ENCODE measurements at places on chromosomes 1 and 21.

DNA sequence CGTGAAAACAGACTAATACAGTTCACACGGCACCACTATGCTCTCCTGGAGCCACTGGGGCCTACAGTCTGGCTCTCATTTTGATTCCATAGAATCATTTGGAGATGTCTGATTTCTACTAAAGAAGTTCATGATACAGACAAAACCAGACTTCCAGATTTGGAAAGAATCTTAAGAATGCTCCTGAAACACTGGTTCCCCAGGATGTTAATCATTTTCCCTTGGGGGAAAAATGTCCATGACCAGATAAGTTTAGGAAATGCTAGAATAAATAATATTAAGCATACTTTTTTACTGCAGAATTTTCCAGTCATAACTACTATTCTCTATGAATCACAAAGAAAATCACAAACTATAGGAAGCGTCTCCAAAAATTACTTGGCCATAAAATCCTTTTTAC, 63.0 kb upstream of the RGS7 start:
- no peak for DNase-seq

DNA sequence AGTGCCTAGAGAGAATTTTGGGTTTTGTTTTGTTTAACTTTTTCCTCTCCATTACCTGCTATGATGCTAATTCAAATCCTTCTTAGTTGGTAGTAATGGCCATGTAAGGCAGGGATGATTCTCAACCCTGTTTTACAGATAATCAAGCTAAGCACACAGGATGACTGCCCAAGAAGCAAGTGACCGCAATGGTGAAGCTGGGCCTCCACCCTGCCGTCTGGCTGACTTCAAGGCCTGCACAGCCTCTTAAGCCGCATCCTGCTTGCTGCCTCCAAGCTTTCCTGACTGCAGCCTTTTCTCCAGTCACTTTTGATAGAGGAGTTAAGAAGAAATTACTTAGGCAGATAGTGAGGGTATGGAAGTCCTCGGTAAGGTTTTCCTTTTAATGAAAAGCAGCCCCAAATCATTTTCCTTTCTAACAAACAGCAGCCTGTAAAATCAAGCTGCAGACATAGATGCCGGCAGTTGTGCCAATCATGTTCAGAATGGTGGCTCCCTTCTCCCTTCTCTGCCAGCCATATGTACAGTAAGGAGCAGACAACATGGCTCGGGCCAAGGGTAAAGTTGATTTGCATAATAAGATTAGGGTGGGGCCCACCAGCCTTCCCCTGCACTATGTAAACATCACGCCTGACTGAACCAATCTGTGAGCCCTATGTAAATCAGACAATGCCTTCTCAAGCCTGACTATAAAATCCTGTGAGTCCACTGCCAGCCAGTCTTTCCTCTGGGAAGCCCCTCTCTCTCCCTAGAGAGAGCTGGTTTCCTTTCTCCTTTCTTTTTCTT, 8.8 kb upstream of the CTBS start:
- DNase-seq, result no peak

DNA sequence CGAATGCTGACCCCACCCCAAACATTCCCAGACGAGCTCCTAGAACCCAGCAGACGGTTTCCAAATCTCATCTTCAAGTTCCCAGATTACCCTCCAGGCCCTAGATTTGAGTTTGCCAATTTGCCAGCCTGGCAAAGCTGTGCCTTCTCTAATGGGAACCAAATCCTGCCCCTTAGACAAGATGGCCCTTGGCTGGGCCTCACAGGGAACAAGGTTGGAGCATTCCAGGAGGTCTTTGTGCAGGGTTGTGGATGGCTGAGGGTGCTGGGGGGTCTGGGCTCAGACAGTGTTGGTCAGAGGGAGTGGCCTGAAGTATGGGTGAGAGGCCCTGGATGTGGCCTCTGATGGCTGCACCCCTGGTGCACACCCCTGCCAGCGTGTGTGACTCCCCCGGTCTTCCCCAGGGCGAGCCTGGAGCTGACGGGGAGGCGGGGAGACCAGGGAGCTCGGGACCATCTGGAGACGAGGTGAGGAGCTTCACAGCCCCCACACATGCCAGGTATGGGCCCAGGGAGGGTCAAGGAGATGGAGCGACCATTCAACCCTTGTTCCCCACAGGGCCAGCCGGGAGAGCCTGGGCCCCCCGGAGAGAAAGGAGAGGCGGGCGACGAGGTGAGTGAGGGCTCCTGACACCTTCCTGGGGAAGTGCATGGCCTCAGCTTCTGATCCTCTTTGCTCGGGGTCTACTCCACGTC, 10.2 kb downstream of the COL6A1 start:
- DNase-seq, result no peak

- DNase-seq, result no peak
Observed at GRCh38 chr1:21913258-21913657, 23.9 kb downstream of the HSPG2 start.

DNA sequence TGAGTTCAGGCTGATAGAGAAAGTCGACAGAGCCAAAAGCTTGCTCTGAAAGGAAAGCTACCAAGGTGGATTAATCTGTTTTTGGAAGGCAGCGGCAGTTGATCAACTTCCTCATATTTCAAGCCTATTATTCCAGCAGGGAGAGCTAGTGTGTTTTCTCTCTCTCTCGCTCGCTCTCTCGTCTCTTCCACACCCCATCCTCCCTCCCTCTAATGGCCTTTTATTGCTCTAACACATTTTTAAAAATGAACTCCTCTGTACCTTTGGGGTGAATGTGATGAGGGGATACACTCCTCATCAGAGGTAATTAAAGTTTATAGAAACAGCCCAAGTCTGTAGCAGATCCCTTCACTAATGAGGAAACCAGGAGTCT, 126.4 kb downstream of the CLIC6 start:
- DNase-seq, result no peak

DNA sequence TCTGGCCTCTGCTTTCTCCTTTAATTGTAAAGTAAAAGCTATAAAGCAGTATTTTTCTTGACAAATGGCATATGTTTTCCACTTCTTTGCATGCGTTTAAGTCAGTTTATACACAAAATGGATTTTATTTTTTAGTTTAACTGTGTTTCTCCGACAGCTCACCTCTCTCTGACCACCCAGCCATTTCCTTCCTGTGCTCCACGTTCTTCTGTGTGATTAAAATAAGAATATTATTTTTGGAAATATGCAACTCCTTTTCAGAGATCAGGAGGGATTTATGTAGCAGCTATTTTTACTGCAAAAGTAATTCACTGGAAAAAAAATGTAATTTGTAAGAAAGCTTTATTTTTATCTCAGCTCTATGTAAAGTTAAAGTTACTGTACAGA, 18.0 kb downstream of the ETS2 start:
- DNase-seq, result no peak

DNA sequence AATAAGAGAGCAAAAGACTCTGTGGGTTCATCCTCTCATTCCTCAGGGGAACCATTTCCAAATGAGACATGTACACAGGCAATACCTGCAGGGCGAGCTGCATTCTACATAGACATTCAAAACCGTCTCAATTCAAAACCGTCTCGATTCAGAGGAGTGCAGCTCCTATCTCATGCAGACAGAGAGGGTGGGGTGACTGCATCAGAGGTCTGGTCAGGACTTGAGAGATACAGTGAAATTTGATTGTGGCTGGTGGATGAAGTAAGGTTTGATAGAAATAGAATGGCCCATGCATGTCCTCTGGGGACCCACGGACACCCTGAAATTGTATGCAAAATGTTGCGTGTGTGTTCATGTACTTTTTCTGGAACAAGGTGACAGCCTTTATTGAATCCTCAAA, 27.3 kb downstream of the TEX35 start:
- no peak for DNase-seq

- DNase-seq, result no peak
Observed at GRCh38 chr1:37564892-37565291, 8.2 kb downstream of the DNALI1 start.

DNA sequence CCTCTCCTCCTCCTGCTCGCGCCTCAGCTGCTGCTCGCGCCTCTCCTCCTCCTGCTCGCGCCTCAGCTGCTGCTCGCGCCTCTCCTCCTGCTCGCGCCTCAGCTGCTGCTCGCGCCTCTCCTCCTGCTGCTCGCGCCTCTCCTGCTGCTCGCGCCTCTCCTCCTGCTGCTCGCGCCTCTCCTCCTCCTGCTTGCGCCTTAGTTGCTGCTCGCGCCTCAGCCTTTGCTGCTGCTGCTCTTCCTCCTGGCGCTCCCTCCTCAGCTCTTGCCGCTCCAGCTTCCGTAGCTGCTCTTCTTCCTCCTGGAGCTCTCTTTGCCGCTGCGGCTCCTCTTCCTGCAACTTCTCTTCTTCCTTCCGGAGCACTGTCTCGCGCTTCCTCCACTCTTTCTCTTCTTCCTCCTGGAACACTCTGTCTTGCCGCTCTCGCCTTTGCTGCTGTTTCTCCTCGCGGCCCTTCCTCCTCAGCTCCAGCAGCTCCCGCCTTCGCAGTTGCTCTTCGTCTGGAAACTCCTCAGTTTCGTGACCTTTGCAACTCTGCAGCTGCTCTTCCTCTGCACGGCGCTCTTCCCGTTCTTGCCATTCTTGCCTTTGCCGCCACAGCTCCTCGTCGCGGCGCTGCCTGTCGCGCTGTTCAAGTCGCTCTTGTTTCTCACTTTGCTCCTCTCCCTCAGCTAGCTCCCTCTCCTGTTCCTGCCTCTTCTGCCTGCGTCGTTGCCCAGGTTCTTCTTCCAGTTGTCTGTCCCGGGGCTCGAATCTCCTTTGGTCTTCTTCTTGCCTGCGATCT, 3.0 kb downstream of the TCHH start:
- DNase-seq, result peak; percentile 4

GRCh38 chr21:15408089-15408488, 321.7 kb upstream of the USP25 start:
- DNase-seq, result no peak

- DNase-seq, result no peak
Observed at GRCh38 chr21:23401278-23401677, 2206.0 kb downstream of the MRPL39 start.

- DNase-seq, result no peak
Observed at GRCh38 chr1:184002071-184002470, 35.5 kb downstream of the COLGALT2 start.

DNA sequence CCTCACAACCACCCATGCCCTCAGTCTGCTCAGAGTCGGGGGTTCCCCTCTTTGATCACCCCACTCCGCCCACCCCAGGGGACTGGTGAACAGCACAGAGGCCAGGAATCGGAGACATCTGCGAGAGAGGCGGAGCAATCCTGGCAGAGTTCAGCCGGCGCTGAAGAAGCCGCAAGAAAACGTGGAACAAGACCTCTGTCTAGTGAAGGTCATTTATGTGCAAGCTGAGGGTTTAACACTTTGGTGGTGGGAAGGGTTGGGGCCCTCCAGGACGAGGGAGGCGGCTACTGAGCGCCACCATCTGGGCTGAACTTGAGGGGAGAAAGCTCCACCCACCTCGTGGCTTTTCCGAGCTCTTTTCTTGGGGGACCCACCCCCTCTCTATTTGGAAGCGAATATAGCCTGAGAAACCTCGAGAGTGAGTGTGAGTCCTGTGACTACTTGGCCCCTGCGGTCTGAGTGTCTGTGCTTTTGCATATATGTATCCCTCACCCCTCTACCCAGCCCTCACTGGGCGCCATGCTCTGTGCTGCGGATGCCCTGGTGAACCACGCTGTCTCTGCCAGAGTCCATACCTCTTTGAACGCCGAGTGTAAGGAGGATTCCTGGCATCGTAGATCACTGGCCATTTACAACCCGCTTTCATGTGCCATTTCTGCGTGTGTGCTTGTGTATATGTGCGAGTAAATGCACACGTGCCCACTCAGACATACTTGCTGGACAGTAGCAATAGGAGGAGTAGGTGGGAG, 1.2 kb upstream of the EPHA10 start:
- DNase-seq, result no peak

- DNase-seq, result no peak
Observed at GRCh38 chr1:10171995-10172669, 38.2 kb upstream of the KIF1B start.

DNA sequence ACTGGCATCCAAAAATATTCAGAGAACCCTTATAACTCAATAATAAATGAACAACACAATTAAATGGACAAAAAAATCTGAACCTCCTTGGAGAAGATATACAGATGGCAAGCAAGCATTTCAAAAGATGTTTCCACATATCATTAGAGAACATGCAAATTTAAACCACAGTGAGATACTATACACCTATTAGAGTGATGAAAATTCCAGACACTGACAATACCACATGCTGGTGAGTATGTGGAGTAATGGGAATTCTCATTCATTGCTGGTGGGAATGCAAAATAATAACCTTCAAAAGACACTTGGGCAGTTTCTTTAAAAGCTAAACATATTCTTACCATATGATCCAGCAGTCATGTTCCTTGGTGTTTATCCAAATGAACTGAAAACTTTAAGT, 46.1 kb downstream of the HS2ST1 start:
- DNase-seq, result no peak

DNA sequence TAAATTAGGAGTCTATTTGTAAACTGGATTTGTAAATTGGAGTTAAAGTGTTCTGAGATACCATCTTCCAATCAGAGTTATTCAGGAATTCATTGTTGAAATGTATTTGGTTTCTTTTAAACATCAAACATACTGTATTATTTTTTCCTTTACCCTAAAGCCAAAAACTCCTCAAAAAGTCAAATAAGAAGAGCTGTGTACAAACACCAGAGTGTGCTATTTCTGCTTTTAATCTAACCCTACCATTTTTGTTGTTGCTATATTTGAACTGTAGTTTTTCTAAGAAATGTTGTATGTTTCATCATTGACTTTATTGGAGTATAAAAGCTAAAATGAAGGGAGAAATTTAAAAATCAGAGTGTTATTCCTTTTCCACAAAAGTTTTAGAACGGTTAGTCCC, 35.8 kb downstream of the SLC30A7 start:
- DNase-seq, result no peak

- no peak for DNase-seq
Observed at GRCh38 chr1:172351754-172352161, 68.7 kb upstream of the C1orf105 start.

DNA sequence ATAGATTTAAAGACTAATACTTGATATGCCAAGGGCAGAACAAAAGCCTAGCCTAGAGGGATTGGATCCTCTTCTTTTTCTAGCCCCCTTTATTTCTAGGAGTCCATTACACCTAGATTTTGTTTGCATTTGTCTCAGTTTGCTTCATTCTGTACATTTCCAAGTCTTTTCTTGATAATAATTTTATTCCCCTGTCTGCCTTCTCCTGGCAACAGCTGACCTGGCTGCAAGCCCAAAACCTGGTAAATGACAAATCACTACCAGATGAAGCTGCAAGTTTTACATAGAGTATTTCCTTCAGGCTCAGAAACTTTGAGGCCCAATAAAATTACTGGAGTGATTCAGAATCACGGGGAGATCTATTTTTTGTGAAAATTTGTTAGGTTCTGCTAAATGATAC, 36.5 kb upstream of the LHX8 start:
- DNase-seq, result no peak

- no peak for DNase-seq
Observed at GRCh38 chr1:236540813-236541465, 17.2 kb downstream of the LGALS8 start.

Measured in CD4-positive, alpha-beta T cell treated with Interleukin-17A for 4 hours (primary cell).